Esophagus squamous epithelium (tissue), 5 donors: ENCODE measurements at places on chromosomes 13 and 19.

GRCh38 chr13:29441306-29441705 is 154.2 kb downstream of the SLC7A1 start:
- DNase-seq: no peak

DNA sequence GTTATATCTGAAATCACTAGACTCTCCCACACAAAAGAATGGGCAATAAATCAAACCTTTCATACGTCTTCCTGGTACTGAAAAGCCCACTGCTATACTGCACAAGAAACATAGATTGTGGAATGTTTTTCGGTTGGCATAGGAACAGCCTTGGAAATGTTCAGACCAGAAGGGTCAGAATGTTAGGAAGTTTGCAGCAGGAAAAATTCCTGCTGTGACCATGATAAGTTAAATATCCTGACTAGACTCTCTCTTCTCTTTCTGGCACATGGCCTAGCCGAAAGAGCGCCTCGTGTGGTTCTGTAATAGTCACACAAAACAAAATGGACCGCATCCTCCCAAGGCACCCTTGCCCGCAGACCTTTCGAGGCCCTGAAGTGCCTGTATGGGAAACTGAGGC is 427.2 kb downstream of the COG6 start:
- no peak for DNase-seq

DNA sequence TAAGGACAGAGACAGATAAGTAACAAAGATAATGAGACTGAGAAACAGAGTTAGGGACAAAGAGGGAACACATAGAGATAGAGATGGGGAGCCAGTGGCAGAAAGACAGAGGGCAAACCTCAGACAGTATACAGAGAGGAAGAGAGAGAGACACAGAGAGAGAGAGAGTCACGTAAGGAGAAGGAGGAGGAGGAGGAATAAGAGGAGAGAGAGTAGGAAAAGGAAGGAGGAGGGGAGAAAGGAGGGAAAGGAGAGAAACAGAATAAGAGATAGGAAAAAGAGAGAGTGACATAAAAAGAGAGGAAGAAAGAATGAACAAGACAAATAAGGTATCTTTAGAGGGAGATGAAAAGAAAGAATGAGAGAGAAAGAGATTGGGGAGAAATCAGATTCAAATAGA is 23.6 kb downstream of the CYP2B6 start:
- DNase-seq: no peak

- no peak for DNase-seq
These were observed 16.1 kb upstream of the RASA3 start for GRCh38 chr13:114148521-114148855.

DNA sequence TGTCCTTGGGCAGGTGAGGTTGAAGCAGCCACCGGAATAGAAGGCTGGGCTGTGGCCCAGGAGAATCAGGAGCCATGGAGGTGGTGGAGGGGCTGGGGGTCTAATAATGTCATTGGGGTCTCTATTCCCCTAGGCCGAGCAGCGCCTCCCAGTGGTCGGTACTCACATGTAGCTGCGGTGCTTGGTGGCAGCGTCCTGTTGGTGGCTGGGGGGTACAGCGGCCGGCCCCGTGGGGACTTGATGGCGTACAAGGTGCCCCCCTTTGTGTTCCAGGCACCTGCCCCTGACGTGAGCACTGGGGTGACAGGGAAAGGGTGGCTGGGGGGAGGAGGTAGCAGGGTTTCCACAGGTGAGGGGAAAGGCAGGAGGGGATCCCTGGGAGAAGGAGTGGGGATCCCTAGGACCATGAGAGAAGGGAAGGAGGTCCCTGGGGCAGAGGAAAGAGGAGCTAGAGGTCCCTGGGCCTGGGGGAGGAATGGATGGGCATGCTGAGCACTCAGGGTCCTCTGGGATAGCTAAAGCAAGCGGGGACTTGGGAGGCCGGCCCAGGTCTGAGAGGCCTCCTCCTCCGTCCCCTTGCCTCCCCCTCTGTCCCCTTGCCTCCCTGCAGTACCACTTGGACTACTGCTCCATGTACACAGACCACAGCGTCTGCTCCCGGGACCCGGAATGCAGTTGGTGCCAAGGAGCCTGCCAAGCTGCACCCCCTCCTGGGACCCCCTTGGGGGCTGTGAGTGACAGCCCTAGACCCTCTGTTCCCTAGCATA is 18.1 kb downstream of the MEGF8 start:
- DNase-seq: no peak

GRCh38 chr13:60540276-60540675 is 143.3 kb downstream of the TDRD3 start:
- DNase-seq: no peak

GRCh38 chr13:97296740-97297139 is 74.6 kb downstream of the MBNL2 start:
- DNase-seq: no peak

DNA sequence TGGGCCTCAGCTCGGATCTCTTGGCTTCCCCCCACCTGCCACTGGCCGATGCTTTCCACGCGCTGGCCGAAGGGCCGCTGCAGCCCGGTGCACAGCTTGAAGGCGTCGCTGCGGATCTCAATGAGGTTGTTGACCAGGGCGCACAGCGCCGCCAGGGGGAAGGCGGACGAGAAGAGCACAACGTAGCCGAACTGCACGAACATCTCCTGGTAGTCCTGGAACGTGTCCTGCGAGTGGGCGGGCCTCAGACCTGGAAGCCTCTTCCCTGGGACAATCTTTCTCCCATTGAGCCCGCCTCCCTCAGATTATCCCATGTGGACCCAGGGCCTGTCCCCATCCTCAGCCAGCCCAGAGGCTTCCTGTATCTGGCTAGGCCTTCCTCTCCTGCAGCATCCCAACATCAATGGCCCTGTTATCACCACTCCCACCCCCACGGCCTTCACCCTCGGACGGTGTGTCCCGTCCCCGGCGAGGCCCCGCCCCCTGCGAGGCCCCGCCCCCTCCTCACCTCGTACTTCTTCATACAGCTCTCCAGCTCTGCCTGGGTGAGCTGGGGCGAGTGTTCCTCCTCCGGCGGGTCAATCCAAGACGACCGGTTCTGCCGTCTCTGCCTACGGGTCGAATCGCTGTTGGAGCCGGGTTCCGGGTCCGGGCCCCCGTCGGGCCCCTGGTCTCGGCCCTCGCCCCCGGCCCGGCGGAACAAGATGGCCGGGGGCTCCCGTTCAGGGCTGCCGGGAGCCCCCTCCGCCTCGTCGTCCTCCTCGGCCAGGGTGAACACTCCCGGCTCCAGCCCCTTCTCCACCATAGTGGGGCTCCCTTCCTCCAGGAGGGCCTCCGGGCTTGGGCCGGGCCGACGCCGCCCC is 6.8 kb downstream of the ANO8 start:
- no peak for DNase-seq

GRCh38 chr19:13984875-13985741 is 21.0 kb downstream of the RFX1 start:
- DNase-seq: no peak

DNA sequence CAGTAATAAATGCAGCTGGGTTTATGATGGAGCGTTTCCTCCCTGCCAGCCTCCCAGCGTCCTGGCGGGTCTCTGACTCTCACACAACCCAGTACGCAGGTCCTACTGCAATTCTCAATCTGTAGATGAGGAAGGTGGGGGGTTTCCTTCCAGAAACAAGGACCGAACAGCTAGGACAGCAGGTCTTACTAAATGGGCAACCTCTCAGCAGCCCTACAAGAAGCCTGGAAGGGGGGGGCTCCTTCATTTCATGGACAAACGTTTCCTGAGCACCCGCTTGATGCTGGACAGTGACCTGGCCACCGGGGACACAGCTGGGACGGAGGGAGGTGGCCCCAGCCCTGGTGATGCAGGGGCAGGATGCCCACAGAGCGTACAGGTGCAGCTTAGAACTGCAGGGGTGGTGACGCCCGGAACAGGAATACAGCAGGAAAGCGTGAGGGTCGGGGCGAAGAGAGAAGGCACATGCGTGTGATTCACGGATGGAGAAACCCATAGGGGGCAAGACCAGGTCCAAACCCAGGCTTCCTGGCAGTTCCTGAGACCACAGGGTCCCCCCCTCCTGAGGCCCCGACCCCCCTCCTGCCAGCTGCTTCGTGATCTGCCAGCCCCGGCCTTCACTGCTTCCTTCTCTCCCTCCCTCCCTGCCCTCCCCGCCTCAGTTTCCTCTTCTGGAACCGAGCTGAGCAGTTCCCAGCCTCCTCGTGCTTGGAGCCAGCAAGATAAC is 732 bp upstream of the C2CD4C start:
- no peak for DNase-seq

DNA sequence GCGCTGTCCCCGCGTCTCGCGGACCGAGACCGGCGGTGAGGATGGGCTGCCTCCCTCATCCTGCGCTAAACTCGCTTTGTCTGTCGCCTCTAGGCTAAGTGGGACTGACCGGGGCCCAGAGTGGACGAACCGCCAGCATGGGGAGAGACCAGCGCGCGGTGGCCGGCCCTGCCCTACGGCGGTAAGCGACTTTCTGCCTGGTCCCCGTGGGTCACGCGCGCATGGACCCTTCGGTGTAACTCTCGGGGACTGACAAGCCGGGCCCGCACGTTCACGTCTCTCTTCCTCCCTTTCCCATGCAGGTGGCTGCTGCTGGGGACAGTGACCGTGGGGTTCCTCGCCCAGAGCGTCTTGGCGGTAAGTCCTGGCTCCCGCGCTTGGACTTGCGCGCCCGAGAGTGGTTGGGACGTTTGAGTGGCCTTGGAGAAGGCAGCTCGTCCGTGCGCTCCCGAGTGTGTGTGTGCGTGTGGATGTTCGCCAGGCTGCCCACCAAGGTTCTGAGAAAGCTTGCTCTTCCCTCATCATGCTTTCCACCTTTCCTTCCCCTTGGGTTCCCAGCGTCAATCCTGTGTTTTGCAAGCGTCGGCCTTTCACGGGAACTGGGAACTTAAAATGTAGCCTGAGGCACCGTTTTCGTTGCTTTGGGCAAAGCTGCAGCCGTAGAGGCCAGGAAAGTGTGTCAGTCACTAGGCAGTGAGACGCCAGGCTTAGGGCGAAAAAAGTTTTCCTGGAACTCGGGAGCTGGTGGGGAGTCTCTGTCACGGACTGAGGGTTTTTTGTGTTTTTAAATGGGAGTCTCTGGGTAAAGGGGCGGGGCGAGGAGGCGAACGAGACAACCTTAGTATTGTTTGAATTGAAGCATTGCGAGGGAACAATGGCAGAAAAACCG is 927 bp downstream of the COL4A2 start:
- no peak for DNase-seq

- DNase-seq: no peak
These were observed 80.2 kb downstream of the SPACA7 start for GRCh38 chr13:112456138-112457056.

- DNase-seq: no peak
These were observed 6.8 kb downstream of the CDX2 start for GRCh38 chr13:27962128-27962841.

GRCh38 chr19:4508698-4509097 is 9.6 kb downstream of the PLIN4 start:
- DNase-seq: no peak

- DNase-seq: no peak
These were observed 1214.0 kb upstream of the PCDH20 start for GRCh38 chr13:62629618-62630017.

- DNase-seq: no peak
These were observed 5.6 kb upstream of the SIGLEC9 start for GRCh38 chr19:51119101-51119500.

DNA sequence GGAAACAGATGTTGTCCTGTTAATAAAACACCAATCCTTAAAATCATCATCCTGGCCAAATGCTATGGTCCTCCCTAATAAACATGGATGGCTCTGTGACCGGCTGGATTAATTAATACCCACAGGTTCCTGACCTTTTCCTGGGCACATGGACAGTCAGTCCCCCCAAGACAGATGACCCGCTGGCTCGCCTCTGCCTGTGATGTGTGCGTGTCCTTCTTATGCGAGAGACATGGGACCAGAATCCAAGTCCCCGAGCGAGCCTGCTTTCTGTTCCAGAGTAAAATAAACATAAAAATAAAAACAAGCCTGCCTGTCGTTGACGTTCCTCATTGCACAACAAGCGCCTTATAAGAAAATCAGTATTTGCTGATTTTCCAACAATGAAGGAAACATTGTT is 378.3 kb upstream of the TSHZ3 start:
- no peak for DNase-seq

DNA sequence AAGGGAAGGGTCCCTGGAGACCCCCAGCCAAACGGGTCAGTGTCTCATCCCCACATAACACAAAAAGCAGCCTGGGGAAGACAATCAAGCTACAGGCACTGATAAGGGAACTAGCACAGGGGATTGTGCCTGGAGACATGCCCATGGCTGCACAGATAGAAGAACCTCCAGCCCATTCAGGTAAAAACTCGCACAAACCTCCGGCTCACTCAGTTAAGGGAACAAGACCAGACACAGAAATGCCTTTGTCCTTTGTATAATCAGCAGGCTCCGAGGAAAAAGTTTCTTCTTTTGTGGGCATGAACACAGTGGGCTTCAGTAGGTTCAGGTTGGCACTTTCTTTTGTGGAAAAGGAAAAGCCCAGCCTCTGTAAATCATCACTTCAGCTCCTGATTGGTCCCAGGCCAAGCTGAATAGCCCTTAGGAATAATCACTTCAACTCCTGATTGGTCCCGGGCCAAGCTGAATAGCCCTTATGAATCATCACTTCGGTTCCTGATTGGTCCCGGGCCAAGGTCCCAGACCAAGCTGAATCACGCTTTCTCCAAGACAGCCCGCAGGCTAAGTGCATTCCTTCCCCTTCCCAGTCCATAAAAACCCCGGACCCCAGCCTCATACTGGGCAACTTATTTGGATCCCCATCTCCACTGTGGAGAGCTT is 5.0 kb upstream of the ZNF230 start:
- no peak for DNase-seq

GRCh38 chr13:108427355-108427754 is 157.8 kb downstream of the TNFSF13B start:
- DNase-seq: no peak

GRCh38 chr19:18839465-18840287 is 7.9 kb downstream of the UPF1 start:
- DNase-seq: no peak

DNA sequence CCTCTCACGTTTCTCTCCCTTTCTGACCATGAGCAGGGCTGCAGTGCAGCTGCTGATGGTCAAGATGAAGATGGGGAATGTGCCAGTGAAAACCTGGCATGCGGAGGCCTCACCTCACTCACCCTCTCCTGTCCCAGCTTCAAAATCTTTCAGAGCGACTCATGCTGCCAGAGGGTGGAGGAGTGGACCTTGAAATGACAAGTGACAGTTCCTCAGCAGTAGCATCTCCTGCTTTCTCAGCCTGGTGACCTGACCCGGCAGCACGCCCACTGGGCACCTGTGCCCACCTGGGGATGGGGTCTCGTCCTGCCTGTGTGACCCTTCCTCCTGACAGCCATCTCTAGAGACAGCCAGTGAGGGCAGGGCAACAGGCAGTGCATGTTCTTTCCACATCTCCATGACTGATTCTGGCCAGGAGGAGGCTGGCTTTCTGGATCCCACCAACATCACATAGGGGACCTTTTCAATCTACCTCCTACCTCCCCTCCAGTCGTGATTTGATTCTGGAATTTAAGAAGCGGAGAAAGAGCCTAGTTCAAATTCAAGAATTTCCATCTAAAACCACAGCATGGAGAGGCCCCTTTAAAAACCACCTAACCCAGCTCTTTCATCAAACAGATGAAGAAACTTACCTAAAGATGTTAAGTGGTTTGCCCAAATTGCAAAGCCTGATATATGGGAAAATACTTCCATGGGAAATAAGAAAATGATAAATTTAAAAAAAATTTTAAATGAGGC is 45.8 kb downstream of the RFX2 start:
- no peak for DNase-seq
